Daoy (cell line): ENCODE measurements at places on chromosomes 5 and 9. TPM values are rescaled to one million over a fixed set of nuclear protein-coding genes. Genes with fewer than 3 reads are reported as not detected.

TSPAN17 gene
- 17.0 and 20.2 TPM in 2 replicates for total RNA-seq

TSLP gene
- total RNA-seq = 0.03 TPM in 1 of 2 replicates, not detected in the other

GPR151 gene
- not detected in 2 replicates for total RNA-seq

IFNB1 gene
- total RNA-seq = not detected in 2 replicates

ADAMTS16 gene
- total RNA-seq = 10.7 and 11.6 TPM in 2 replicates

FOXD4 gene
- 0.91 TPM in 1 of 2 replicates, not detected in the other for total RNA-seq

LRRC26 gene
- total RNA-seq = not detected in 2 replicates

NCS1 gene
- 40.7 and 49.6 TPM in 2 replicates for total RNA-seq

OR1Q1 gene
- total RNA-seq = not detected in 2 replicates

PRRX2 gene
- total RNA-seq = 1.5 and 1.7 TPM in 2 replicates

GFPT2 gene
- 124 and 133 TPM in 2 replicates for total RNA-seq

EPB41L4A gene
- total RNA-seq = 3.4 and 7.9 TPM in 2 replicates

GRIN1 gene
- 0.06 TPM in 1 of 2 replicates, not detected in the other for total RNA-seq

KCNMB1 gene
- 0.80 and 0.86 TPM in 2 replicates for total RNA-seq

GRIN3A gene
- not detected in 2 replicates for total RNA-seq

KIF20A gene
- 105 and 106 TPM in 2 replicates for total RNA-seq

CER1 gene
- total RNA-seq = not detected in 2 replicates

ANGPTL2 gene
- total RNA-seq = 12.4 and 18.6 TPM in 2 replicates

ABL1 gene
- 26.5 and 27.9 TPM in 2 replicates for total RNA-seq

FCN2 gene
- total RNA-seq = not detected in 2 replicates

UIMC1 gene
- 34.5 and 39.7 TPM in 2 replicates for total RNA-seq

TIMD4 gene
- not detected in 2 replicates for total RNA-seq

TMEM38B gene
- 34.7 and 64.2 TPM in 2 replicates for total RNA-seq

MLANA gene
- not detected in 2 replicates for total RNA-seq

SPAAR gene
- 0.06 TPM in 1 of 2 replicates, not detected in the other for total RNA-seq

CAST gene
- total RNA-seq = 124 and 134 TPM in 2 replicates

HTR1A gene
- not detected in 2 replicates for total RNA-seq

WNT8A gene
- not detected in 2 replicates for total RNA-seq

PALM2AKAP2 gene
- 26.9 and 27.4 TPM in 2 replicates for total RNA-seq

MLLT3 gene
- total RNA-seq = 2.1 and 3.8 TPM in 2 replicates

TRIM36 gene
- 6.3 and 13.3 TPM in 2 replicates for total RNA-seq

NDOR1 gene
- 14.3 and 15.3 TPM in 2 replicates for total RNA-seq

SYK gene
- total RNA-seq = 9.4 and 10.0 TPM in 2 replicates

MED7 gene
- 16.1 and 22.9 TPM in 2 replicates for total RNA-seq

WHRN gene
- total RNA-seq = 1.3 and 1.6 TPM in 2 replicates

ARID3C gene
- total RNA-seq = not detected in 2 replicates

RALGPS1 gene
- 4.9 and 18.7 TPM in 2 replicates for total RNA-seq

STK32A gene
- total RNA-seq = 2.1 and 4.8 TPM in 2 replicates

ECM2 gene
- 0.15 and 0.17 TPM in 2 replicates for total RNA-seq

CENPP gene
- total RNA-seq = 7.6 and 12.7 TPM in 2 replicates

SEMA5A gene
- total RNA-seq = 0.21 and 0.23 TPM in 2 replicates

BTNL8 gene
- total RNA-seq = not detected in 2 replicates

TMEM174 gene
- total RNA-seq = not detected in 2 replicates

CTNND2 gene
- total RNA-seq = 4.5 and 4.9 TPM in 2 replicates

GRXCR2 gene
- total RNA-seq = not detected in 2 replicates

HBEGF gene
- total RNA-seq = 68.9 and 81.9 TPM in 2 replicates

SLC6A18 gene
- total RNA-seq = not detected in 2 replicates

ORM2 gene
- total RNA-seq = not detected in 2 replicates

NEURL1B gene
- total RNA-seq = 2.6 and 2.8 TPM in 2 replicates

DDX4 gene
- not detected in 2 replicates for total RNA-seq

SDHA gene
- 78.3 and 97.6 TPM in 2 replicates for total RNA-seq

RLN2 gene
- not detected in 2 replicates for total RNA-seq

NTRK2 gene
- 0.29 and 0.54 TPM in 2 replicates for total RNA-seq

YIPF5 gene
- 83.9 and 94.9 TPM in 2 replicates for total RNA-seq

PPP3R2 gene
- total RNA-seq = not detected in 2 replicates

SHOC1 gene
- not detected in 2 replicates for total RNA-seq

BRINP1 gene
- total RNA-seq = not detected in 2 replicates

C5orf46 gene
- 2.6 TPM in 1 of 2 replicates, not detected in the other for total RNA-seq
